Sciatic nerve (tissue), 2 donors: ENCODE measurements at places on chromosomes 1 and 21. TPM values are rescaled to one million over a fixed set of nuclear protein-coding genes. Genes with fewer than 3 reads are reported as not detected.

Gene OR2T35
- total RNA-seq: not detected

Gene FCAMR
- total RNA-seq: not detected

Gene PRMT6
- 11.2 TPM for total RNA-seq

Gene PDPN
- 22.7 TPM for total RNA-seq

Gene LCE3D
- not detected for total RNA-seq

Gene KCNK1
- 4.3 TPM for total RNA-seq

Gene FAM177B
- total RNA-seq: not detected

Gene MMEL1
- total RNA-seq: 1.7 TPM

Gene S100A12
- total RNA-seq: 15.3 TPM

Gene GPR161
- total RNA-seq: 10.7 TPM
